ENCODE measurements at places on chromosomes 7 and 10.

DNA sequence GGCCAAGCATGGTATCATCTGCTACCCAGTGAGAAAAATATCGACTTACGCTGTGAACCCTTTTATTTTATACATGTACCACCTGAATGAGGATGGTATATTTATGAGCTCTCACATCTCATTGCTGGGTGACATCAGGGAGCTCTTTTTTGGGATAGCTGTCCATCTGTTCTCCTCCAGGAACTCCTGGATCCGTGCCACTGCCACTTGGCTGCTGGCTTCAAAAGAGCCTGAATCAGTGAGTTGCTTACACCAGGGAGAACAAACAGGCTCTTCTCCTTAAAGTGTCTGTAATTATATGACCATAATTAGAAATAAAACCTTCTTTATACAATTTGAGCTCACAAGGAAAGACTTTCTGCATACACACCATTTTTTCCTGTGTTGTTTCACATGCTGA is 106.2 kb downstream of the KAT6B start:
- DNase-seq = no peak

- no peak for DNase-seq
Measured at GRCh38 chr7:515628-516027, 4.0 kb downstream of the PDGFA start.

DNA sequence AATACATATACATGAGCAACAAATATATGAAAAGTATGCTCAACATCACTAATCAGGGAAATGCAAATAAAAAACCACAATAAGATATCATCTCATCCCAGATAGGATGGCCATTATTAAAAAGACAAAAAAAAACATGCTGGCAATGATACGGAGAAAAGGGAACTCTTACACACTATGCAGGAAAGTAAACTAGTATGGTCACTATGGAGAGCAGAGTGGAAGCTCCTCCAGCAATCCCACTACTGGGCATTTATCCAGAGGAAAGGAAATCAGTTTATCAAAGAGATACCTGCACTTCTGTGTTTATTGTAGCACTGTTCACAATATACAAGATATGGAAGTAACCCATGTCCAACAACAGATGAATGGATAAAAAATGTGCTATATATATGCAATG is 217.5 kb downstream of the SDK1 start:
- no peak for DNase-seq

- no peak for DNase-seq
Measured at GRCh38 chr7:107072133-107072532, 27.6 kb downstream of the PRKAR2B start.

GRCh38 chr7:4343272-4344247 is 338.5 kb upstream of the FOXK1 start:
- DNase-seq = no peak

DNA sequence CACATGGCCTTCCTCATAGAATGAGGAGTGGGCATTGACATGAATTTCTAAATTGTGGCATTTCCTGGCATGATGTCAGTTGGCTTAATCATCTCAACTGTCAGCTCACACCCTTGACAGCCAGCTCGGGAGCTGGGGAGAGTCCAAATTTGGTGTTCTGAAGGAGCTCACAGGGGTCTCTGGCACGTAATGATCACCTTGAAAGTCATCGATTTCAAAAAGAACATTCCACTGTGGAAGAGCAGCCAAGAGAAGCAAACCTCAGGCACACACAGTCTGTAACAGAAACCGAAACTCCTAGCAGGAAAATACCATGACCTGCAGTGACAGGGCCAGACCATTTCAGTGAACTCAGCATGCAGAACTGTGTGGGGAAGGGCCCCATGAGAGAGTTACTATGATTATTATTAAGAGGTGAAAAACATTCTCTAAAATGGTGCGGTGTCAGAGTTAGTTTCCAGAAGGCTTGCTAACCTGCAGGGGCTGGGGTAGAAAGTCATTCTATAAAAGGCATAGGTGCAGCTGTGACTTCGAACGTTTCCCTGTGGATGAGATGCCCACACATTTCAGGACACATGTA is 26.4 kb upstream of the KLF6 start:
- DNase-seq = peak; percentile 58

DNA sequence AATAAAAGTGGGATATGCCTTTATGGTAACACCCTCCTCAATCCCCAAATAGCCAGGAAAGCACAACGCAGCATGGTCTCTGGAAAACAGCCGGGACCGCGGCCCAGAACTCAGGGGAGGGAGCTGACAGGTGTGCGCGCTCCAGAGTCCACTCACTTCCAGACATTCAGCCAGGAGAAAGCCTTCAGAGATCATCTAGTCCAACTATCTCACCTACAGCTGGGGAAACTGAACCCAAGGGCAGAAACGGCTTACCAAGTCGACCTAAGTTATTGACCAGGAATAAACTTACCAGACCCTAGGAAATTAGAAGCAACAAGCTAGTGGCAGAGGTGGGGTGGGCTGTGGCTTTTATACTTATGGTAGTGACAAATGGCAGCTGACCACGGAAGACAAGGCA is 16.4 kb downstream of the GSDME start:
- DNase-seq = no peak

- no peak for DNase-seq
Measured at GRCh38 chr10:62085821-62086220, 182.8 kb downstream of the RTKN2 start.

- DNase-seq = no peak
Measured at GRCh38 chr7:140698477-140698876, 2.0 kb downstream of the NDUFB2 start.

GRCh38 chr7:13829914-13830900 is 159.3 kb downstream of the ETV1 start:
- no peak for DNase-seq

DNA sequence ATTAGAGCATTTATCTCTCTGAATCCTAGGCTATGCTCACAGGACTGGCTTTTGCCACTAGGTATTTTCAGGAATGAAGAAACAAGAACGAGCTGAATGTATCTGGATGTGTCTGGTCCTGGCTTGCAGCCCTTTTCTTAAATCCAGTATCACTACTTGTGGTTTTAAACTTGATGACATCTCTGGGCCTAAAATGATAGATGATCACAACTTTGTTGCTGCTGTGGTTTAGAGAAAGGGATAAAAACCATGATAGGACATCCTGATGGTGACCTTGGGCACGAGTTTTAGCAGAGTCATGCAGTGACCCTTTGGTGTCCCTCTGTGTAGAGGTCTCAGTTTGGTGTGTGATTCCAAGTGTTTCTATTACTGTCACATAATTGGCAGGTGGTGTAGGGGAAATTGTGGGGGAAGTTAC is 31.7 kb upstream of the SEMA3C start:
- no peak for DNase-seq

GRCh38 chr10:125823663-125824251 is 411 bp downstream of the BCCIP start:
- no peak for DNase-seq

GRCh38 chr7:126569402-126569801 is 683.3 kb downstream of the GRM8 start:
- no peak for DNase-seq

GRCh38 chr10:72333112-72334015 is 21.4 kb downstream of the DNAJB12 start:
- no peak for DNase-seq

GRCh38 chr10:49009199-49009979 is 69.7 kb upstream of the LRRC18 start:
- DNase-seq = no peak

GRCh38 chr10:93198401-93199131 is 124.9 kb downstream of the CYP26A1 start:
- DNase-seq = no peak

- DNase-seq = no peak
Measured at GRCh38 chr10:28806488-28806941, 129.2 kb downstream of the BAMBI start.

DNA sequence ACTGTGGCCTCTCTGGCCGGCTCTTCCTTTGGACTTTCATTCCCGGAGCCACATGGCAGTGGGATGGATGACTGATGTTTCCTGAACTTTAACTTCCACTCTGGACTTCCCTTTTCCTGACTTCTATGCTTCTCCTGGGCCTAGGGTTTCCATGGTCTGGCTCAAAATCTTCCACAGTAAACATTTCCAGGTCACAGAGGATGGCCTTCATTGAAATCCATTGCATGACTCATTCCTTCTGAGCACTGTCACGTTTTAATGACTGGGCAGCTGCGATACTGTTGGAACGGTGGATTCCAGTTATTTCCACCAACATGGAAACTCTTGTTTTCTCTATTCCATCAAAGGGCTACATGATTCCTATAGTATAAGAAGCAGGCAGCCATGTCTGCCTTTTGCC is 24.4 kb upstream of the ZNF273 start:
- no peak for DNase-seq

DNA sequence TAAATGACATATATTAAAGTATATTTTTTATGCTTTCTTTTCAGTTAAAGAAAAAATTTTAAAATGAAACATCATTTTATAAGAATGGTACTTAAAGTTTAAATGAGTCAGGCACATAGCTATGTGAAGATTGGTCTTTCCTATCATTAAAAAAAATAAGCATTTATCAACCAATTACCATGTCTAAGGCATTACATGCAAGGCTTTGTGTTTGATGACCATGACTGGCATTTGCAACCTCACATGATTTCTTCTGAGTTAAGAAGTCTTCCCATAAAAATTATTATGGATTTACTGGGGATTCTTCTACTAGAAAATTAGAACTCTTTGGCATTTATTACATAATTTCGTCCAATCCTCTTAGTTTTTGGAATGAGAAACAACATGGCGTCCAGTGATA is 776.1 kb downstream of the MAGI2 start:
- no peak for DNase-seq

DNA sequence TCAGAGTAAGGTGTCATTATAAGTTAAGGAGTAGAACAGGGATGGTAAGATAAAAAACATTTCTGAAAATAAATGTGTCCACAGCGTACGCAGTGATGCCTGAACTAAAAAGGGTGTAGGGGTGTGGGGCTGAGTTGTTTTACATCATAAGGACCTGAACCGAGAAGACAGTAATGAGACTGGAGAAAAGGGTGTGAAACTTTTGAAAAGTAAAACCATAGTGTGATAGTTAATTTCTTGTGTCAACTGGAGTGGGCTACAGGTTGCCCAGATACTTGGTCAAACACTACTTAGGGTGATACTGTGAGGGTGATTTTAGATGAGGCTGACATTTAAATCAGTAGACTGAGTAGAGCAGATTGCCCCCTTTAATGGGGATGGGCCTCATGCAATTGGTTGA is 169.0 kb upstream of the PRPS1L1 start:
- no peak for DNase-seq

GRCh38 chr7:103009466-103010185 is 65.0 kb downstream of the FBXL13 start:
- DNase-seq = peak; percentile 35

GRCh38 chr7:39091145-39091544 is 113.4 kb downstream of the POU6F2 start:
- DNase-seq = no peak
